ENCODE measurements at places on chromosomes 6 and 20. TPM values are rescaled to one million over a fixed set of nuclear protein-coding genes. Genes with fewer than 3 reads are reported as not detected.
A peak's percentile ranks its signal among the peaks of the same experiment; 100 is the strongest.

GRCh38 chr20:5843054-5843592 lies 92.9 kb downstream of the SHLD1 start:
- DNase-seq, result no peak
- H3K27me3 ChIP-seq, result peaks cover 3% of the 10 kb centered on the region
- peak overlapping the region; percentile 3 for H3K4me3 ChIP-seq
- peaks cover 4% of the 10 kb centered on the region for H3K36me3 ChIP-seq

Gene PLCB1
- 5.3 TPM for total RNA-seq

- H3K4me3 ChIP-seq, result no peak overlapping the region
- H3K27me3 ChIP-seq, result peaks cover 10% of the 10 kb centered on the region
- no peak overlapping the region for H3K27ac ChIP-seq
- no peaks in the 10 kb centered on the region for H3K36me3 ChIP-seq
- no peaks in the 10 kb centered on the region for H3K4me1 ChIP-seq
Measured at GRCh38 chr6:130744576-130745366, 82.4 kb upstream of the SMLR1 start.

Gene PRL
- total RNA-seq, result not detected

DNA sequence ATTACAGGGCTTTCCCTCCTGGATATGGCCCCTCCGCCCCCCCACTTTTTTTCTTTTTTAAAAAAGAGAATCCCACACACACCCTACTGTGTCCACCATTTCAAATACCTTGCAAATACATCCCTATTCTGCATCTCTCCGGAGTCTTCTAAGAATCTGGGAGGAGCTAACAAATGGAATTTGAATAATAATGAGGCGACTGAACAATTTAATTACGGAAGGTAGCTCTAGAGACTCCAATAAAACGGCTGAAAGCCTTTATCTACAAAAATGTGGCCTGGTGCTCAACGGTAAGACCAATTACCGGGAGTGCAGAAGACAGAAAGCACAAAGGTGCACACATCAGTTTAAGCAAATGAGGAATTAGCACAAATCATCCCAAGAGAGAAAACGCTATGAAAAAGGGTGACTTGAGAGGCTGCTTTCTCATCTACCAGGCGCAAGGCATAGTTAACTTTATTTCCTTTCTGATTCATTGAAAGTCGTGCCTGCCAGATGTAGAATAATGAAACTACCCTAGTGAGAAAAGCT lies 1.8 kb downstream of the RRAGD start:
- peaks cover 33% of the 10 kb centered on the region for H3K4me1 ChIP-seq
- H3K27me3 ChIP-seq, result peaks cover 38% of the 10 kb centered on the region
- no peak overlapping the region for H3K27ac ChIP-seq
- DNase-seq, result no peak

Gene SH3BGRL2
- 0.05 TPM for total RNA-seq

Gene LHFPL5
- not detected for total RNA-seq

DNA sequence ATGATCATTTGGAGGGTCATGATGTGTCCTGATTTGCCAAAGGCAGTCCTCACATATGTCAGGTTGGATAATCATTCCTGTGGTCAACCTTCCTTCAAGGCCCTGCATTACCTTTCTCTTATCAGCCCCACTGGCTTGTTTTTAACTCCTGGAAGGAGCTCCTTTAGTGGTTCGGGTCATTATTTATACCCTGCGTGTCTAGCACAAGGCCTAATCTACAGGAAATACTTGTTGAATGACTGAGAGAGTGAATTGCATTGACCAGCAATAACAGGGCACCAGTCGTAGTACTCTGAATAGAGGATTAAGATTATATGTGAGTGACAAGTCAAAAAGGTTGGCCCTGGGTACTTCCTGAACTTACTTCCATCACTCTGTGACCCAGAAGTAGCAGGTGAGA lies 4.5 kb downstream of the HIVEP2 start:
- H3K27me3 ChIP-seq, result peaks cover 4% of the 10 kb centered on the region
- H3K4me3 ChIP-seq, result no peak overlapping the region
- no peak for DNase-seq

- no peak overlapping the region for H3K27ac ChIP-seq
- no peak for DNase-seq
- no peak overlapping the region for H3K4me3 ChIP-seq
- H3K36me3 ChIP-seq, result no peaks in the 10 kb centered on the region
Measured at GRCh38 chr20:22525821-22526220, 58.6 kb downstream of the FOXA2 start.

DNA sequence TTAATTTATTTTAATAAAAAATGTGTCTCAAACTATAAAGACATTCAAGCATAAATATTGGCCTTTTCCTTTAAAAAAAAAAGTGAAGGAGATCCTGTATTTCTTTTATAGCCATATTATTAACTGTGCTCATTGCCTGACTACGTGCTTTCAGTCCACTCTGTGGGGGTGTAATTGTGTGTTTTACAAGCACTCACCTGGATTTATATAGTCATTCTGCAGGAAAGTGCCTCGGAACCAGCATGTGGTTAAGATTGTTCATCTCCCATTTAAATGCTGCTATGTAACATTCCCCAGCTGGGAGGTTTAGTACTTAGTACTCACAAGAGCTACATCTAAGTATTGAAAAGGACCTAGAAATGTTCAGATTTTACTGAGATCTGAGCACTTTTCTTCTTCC lies 47.9 kb upstream of the SLC22A16 start:
- DNase-seq, result no peak
- H3K4me3 ChIP-seq, result no peak overlapping the region
- peaks cover 3% of the 10 kb centered on the region for H3K27me3 ChIP-seq
- H3K4me1 ChIP-seq, result peaks cover 5% of the 10 kb centered on the region
- no peak overlapping the region for H3K27ac ChIP-seq

- H3K4me1 ChIP-seq, result peaks cover 58% of the 10 kb centered on the region
- H3K27me3 ChIP-seq, result no peaks in the 10 kb centered on the region
- H3K4me3 ChIP-seq, result no peak overlapping the region
- peak overlapping the region; percentile 0 for H3K27ac ChIP-seq
- DNase-seq, result no peak
- H3K36me3 ChIP-seq, result peaks cover 16% of the 10 kb centered on the region
Measured at GRCh38 chr20:49684335-49684997, 29.2 kb downstream of the B4GALT5 start.

Gene PTCRA
- total RNA-seq, result not detected

Gene F13A1
- not detected for total RNA-seq
